ENCODE measurements at places on chromosomes 7 and 10. TPM values are rescaled to one million over a fixed set of nuclear protein-coding genes. Genes with fewer than 3 reads are reported as not detected.

The CABCOCO1 gene
- total RNA-seq, result not detected

The ARHGAP19 gene
- total RNA-seq, result 5.8 TPM

The TMEM229A gene
- not detected for total RNA-seq

- peak; percentile 99 for DNase-seq
These were observed 23.6 kb downstream of the GNA12 start for GRCh38 chr7:2820508-2820934.

DNA sequence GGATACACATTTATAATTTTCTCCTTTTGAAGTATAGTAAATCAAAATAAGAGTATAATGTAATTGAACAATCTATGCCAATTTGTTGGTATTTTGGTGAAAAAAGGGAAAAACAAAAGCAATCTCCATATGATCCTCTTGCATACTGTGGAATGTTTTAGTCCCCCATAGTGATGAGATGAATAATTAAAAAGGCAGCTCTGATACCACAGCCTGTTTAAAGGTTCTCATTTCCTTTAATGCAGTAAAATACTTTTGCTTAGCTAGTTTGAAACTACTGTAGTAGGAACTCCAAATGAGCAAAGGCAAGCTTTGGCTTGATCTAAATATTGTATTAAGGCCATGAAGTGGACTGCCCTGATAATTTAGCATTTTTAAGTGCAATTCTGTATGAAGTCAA lies 77.6 kb downstream of the VTI1A start:
- DNase-seq, result no peak

- DNase-seq, result no peak
These were observed 213.6 kb downstream of the CDC14C start for GRCh38 chr7:49137978-49138377.

GRCh38 chr7:89623018-89623672 lies 531.1 kb upstream of the STEAP1 start:
- no peak for DNase-seq

- DNase-seq, result peak; percentile 88
These were observed 842 bp upstream of the SKIDA1 start for GRCh38 chr10:21526188-21526859.

DNA sequence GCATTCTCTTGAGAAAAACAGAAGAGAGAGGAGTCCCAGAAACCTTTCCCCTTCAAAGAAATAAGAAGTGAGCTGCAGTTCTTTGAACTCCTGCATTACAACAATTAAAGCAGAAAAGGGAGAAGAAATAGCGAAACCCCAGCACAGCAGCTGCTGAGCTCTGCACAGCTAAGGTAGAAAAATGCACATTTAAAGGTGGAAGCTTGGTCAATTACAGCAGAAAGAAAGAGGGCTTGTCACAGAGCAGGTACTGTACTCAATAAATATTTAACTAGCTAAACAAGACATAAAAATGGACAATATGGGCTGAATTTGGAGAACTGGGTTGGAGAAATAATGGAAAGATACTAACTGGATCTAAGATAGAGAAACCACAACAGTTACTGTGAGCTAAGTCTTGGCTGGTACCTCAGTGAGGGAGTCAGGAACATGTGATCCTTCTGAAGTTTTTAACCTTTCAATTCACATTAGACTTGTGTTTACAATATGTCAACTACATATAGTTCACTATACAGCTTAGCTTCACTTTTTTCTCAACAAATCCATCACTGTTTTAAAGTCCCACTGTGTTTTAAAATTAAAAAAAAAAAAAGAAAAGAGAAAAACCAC lies 332.5 kb downstream of the ELMO1 start:
- no peak for DNase-seq

DNA sequence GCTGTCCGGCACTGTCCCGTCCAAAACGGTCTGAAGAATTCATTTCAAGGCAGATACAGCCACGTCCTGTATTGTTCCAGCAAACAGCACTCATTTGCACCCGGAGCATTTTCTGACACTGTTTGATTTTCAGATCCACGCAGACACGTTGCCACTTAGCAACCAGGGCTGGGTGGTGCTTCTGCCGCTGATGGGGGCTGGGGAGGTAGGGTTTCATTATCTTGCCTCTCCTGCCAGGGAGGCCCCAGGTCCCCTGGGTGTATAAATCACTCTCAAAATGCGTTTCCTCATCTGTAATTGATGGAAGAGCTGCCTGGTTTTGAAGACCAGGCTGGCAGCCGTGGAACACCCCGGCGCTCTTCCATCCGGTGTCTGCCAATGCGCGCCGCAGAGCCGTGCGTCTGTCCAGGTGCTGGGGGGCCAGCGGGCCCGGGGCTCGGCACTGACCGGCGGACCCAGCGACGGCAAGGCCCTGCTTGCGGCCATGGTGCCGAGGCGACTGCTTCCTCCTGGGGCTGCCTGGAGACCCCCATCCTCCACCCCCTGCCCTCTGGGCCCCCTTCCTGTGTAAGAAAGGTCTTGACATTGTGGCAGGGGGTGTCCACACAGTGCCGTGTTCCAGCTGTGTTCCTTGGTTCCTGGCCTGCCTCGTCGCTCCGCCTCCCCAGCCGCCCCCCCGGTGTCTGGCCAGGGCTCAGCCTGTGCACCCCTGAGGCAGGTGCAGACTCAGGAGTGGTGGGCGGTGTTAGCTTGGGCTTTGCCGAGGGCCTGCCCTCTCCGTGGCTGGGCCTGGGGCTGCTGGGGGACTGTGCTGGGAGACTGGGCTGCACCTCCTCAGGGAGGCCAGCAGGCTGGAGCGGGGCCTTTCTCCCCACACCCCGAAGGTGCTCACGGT lies 16.6 kb downstream of the ADGRA1 start:
- no peak for DNase-seq

DNA sequence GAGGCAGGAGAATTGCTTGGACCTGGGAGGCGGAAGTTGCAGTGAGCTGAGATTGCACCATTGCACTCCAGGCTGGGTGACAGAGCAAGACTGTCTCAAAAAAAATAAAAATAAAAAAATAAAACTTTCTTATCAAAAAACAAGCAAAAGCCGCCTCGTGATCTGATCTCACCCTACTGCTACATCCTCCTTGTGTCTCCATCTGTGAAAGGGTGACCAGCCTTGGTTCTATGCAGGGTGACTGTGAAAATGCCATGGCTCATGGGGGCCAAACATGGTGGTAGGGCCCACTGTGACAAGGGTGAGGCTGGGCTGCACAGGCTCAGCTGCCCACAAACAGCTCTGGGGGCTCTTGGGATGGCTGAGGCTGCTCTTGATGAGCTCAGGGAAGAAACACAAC lies 968 bp upstream of the OPN4 start:
- no peak for DNase-seq

DNA sequence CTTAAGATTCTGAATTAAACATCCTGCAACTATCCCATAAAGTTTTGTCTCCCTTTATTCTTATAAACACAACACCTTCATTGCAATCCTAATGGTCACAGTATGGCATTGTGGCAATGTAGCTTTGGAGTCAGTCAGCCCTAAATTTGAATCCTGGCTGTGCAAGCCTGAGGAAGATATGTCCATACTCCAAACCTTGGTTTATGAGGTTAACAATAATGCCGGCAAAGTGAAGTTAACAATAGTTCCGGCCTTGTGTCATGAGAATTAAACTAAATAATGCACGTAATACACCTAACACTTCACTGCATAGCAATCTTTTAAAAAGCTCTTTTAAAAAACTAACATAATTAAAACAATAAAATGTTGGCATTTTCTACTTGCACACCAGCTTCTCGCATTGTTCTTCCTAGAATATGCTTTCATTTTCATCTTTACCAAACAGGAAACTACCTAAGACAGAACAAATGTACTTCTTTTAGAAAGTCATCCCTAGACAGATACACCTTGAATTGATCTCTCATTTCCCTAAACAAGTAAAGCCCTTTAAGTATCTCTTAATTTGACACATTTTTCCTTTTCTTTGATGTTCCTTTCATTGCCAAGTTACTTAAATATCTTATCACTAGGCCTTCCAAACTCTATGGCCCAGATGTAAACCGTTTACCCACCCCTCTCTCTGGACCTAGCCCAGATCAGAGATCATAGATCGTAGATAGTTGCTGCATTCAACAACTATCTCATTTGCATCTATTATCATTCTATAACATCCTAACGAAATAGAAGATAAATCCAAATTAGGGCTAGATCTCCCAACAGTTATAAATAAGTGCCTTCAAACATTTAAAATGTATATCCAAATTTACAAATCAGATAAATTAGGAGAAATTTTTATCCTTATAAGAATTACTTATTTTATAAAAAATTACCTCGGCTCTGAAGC lies 66.7 kb downstream of the CREB3L2 start:
- no peak for DNase-seq

DNA sequence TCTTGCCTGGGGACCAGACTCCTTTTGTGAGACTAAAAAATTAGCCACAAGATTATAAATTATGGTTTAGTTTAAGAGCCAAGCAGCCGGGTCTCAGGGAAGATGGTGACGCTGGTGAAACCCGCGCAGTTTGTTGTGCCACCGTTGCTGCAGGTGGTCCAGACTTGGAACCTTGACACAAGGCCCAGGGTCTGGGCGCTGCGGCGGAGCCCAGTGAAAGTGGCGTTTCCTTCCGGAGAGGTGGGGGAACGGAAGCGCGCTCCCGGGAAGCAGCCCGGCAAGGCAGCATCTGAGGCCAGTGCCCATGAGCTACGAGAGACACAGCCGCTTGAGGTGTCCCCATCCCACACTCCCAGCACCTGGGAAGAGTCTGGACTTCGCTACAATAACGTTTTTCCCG lies 131.6 kb downstream of the SKIDA1 start:
- no peak for DNase-seq
